ENCODE measurements at places on chromosomes 3 and 15.

DNA sequence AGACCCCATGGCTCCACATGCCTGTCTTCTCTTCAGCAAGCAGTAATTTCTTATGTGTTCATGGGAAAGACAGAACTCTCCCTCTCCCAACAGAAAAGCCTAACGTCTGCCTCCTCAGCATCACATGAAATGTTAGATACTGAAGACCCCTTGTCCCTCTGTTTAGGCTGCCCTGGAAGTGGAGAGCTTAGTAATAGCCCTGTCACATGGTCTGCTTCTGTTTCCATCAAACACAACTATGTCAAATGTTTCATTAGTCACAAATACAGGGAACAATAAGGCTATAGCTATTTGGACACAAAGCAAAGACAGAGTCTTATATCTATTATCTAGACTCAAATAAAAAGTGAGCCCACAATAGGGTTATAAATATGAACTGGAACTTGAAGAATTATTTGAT is 190.3 kb upstream of the TRIM42 start:
- DNase-seq, result no peak

GRCh38 chr15:42584031-42584765 is 8.8 kb downstream of the STARD9 start:
- no peak for DNase-seq

DNA sequence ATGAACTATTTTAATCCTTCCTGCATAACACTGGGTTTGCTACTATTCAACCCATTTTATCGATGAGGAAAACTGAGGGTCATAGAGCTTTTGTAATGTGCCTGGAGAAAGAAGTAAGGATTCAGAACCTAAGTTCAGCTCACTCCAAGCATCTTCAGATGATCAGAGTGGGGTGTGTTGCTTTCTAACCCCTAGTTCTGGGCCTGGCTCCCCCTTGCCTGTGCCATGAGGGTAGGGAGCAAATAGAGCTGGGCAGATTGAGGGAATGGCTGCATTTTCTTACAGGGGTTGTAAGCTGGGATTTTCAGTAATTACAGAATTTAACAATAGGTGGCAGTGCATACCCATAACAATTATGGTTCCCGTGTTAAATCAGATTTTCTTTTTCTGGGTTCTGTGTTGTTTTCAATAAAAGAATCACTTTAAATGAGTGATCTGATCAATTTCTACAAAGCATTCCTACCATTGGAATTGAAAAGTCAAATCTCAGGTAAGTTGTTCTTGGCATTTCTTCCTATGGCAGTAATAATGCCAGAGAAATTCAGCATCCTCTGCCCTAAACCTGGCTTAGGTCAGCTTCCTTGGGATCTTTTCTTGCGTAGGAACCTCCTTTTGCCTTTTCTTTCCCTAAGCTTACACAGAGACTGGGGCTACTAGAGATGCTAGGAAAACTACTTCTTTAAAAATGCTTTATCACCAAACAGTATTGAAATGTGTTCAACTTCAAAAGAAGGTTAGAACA is 103.8 kb upstream of the IL12A start:
- peak; percentile 58 for DNase-seq

DNA sequence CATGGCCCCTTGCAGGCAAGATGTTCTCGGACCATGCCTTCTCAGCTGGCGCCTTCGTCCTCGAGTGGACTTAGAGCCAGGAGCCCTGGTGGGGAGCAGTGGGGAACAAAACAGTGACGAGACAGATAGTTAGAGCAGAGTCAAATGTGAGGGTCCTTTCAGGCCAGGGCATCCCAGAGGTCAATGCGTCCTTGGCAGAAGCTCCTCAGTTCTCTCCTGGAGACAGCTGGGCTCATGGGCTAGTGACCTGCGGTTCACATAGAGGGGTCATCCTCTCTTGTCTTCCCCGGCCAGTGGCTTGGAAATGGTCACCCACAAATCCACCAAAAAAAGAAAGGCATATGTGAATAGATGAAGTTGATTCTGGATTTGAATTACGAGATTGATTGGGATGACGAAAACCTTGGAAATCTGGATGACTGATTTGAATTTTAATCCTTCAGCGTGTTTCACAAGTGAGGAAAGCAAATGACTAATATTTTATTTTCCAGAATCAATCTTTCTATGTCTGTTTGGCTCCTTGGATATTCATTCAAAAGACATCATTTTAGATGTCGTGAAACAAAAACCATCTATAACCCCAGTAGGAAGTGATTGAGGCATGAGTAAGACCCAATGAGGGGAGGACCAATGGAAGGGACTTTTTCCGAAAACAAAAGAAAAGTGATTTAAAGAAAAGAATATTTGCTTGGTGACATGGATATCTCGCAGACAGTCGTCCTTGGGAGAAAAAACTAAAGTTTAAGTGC is 84.5 kb downstream of the ASB7 start:
- DNase-seq, result no peak

GRCh38 chr15:89002281-89002761 is 85.9 kb upstream of the ABHD2 start:
- DNase-seq, result peak; percentile 51

DNA sequence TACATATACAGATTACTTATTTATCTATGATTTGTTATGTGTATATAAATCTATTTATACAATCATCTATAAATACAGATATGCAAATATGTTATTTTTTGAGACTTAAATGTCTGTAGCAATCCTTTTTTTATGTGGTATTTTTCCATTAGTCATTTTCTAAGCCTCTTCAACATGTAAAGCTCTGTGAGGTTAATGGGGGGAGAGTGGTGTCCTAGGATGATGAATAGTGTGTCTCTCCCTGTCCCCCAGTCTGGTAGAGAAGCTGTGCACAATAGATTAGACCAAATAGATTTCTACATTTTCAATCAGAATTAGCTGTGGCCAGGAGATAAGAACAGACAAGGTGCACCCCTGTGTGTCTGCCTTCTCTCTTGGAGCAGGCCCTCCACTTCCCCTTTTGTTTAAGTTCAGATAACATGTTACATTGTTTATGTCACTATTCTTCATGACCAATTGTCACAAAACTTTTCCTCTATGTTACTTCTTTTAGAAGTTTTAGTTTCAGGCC is 453.9 kb downstream of the LPP start:
- DNase-seq, result no peak

GRCh38 chr3:187802928-187803259 is 57.6 kb upstream of the BCL6 start:
- no peak for DNase-seq

DNA sequence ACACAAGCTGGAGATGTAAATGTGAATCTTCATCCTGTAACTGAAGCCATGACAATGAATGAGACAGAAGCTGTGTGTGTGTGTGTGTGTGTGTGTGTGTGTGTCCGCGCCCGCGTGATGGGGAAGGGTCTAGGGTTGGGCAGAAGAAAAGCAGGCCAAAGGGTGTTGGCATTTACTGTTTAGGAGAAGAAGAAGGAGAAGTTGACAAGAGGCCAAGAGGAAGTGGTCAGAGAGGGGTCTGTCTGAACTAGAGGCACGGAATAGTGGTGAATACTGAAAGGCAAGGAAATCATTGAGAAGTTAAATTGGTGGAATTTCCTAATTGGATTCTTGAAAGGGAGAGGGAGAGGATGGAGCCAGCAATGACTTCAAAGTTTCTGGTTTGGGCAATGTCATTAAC is 5.6 kb upstream of the NCEH1 start:
- no peak for DNase-seq

DNA sequence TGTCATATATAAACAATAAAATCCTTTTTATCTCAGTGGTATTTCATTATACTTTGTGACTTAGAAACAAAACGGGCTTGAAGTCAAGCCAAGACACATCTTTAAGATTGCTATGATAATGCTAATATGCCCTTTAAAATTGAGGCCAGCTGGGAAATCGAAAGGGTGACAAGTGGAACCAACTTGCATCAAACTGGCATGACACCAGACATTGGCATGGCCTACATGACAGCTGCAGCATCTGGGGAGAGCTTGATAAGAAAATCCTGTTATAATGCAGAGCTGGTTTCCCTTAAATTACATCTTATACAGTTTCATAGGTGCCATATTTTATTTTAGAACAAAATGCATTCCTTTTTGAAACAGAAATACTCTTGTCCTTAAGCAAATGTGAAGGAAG is 325.2 kb downstream of the ZBBX start:
- DNase-seq, result no peak

DNA sequence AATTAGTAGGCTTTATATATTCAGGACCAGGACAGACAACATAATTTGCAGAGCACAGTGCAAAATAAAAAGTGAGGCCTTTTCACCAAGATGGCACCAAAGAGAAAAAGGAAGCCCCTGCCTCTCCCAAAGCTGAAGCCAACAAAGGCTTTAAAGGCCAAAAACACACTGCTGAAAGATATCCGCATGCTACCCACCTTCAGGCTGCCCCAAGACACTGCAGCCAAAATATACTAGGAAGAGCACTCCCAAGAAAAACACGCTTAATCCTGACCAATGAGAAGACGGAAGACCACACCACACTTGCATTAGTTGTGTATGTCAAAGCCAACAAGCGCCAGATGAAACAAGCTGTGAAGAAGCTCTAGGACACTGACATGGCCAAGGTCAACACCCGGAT is 38.0 kb downstream of the PIK3CB start:
- no peak for DNase-seq

GRCh38 chr3:149174901-149175300 is 45.5 kb downstream of the HPS3 start:
- DNase-seq, result peak; percentile 97

Data from renal cortical epithelial cell (primary cell).